ENCODE measurements at places on chromosomes 3 and 15.

DNA sequence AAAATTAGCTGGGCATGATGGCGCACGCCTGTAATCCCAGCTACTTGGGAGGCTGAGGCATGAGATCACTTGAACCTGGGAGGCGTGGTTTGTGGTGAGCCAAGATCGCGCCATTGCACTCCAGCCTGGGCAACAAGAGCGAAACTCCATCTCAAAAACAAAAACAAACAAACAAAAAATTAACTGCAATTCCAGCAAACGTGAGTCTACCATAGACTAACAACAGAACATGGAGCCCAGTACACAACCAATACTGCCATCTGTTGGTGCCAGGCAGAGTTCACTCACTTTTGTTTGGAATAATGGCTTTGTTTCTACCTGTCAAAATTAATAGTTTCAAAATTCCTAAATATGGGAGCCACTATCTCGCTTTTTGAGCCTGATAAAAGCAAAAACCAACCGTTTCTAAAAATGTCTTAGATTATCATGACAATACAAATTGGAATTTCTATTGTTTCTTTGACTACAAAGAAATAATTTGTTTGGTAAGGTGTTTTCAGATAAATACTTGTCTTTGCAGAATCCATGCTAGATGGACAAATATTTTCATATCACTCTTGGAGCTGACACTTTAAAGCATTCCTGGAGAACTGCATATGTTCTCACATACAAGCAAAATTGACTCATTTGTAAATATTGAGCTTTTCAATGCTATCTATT lies 45.0 kb downstream of the GPR176 start:
- DNase-seq = no peak

GRCh38 chr3:196273655-196274054 lies 13.9 kb downstream of the PCYT1A start:
- no peak for DNase-seq

- peak; percentile 27 for DNase-seq
These were observed 26.6 kb downstream of the CA12 start for GRCh38 chr15:63354821-63355650.

DNA sequence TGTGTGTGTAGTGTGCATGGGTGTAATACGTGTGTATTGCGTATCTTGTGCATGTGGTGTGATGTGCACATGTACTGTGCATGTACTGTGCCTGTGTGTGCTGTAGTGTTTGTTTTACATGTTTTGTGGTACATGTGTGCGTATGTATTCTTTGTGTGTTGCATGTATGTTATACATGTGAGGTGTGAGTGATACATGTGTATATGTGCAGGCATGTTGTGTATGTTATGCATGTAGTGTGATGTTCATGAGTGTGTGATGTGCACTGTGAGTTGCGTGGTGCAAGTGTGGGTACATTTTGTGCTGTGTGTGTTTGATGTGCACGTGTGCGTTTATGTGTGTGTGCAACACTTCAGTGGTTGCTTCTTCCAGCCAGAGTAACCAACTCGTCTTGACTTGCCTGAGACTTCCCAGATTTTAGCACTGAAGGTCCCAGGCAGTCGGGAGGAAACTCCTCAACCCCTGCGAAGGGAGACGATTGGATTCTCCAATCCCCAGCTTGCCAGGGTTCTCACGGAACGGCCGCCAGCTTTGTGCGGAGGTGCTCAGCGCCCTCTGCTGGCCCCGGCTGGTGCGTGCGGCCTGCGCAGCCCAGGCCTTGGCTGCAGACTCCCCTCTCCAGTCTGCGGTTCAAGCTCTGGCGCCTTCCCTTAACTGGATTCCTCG lies 3.6 kb downstream of the GALNT15 start:
- DNase-seq = peak; percentile 88

- no peak for DNase-seq
These were observed 19.1 kb downstream of the PAQR9 start for GRCh38 chr3:142944342-142944741.

DNA sequence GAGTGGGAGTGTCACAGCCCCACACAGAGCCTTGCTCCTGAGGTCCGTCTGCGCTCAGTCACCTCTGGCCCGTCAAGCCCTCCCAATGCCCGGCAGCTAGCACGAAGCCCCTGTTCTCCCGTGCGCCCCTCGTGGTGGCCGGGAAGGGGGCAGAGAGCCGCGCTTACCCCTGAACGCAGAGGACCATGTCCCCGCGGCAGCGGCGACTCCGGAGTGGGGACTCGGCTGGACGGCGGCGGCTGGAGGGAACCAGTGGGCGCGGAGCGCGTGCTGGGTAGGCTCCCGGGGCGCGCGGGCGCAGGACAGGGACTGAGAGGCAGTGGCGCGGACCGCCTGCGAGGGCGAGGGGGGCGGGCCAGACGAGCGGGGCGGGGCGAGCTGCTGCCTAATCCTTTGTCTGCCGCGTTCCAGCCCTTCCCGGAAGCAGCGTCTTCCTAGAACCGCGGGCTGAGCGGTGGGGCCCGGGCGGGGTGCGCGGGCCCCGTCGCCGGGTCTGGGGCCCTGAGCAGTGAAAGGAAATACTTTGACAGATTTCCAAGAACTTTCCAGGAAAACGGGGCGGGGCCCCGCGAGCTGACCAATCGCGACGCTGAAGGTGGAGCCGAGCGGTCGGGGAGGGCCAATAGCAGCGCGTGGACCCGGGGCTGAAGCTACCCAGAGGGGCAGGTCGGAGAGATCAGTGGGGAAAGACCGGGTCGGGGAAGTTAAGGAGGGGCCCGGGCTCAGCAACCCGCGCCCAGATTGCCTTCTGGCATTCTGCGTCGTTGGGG lies at the start of gene CISH:
TSS of gene CISH (minus strand) at position 311 of the 770 bp plus-strand sequence. CDS start at position 187, 124 bp downstream.
- DNase-seq = peak; percentile 93

DNA sequence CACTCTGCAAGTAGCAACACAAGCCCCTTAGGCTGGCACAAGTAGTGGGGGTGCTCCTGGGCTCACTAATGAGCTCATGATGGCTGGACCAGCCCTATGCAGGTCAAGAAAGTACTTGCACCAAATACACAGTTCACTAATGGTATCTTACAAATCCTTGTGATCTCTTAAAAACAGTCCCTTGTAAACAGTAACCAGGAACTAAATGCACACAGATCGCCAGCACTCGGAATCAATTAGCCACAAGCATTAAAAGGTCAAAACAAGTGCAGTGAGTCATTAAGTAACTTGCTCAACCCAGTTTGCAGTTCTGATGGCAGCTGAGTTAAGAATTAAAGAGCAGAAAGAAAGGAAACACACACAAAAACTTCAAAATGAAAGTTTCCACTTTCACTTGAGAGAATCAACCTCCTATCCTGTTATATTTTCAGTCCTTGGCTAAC lies 43.2 kb downstream of the ARHGEF3 start:
- DNase-seq = no peak

DNA sequence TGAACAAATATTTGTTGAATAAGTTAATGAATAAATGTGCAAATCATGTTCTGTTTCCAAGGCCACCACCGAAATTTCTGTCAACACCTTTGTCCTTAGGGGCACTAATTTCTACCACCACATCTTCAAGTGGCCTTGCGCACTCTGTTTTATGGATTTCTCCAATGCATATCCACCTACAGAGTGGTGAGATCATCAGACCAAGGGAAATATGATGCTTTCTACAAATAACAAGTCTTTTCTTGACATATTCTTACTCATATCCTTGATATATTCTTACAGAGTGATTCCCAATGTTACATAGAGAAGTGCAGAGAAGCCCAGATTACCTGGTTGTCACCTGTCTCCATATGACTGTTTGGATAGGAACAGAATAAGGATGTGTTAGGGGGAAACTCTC lies 36.1 kb upstream of the TMCO5A start:
- DNase-seq = no peak

DNA sequence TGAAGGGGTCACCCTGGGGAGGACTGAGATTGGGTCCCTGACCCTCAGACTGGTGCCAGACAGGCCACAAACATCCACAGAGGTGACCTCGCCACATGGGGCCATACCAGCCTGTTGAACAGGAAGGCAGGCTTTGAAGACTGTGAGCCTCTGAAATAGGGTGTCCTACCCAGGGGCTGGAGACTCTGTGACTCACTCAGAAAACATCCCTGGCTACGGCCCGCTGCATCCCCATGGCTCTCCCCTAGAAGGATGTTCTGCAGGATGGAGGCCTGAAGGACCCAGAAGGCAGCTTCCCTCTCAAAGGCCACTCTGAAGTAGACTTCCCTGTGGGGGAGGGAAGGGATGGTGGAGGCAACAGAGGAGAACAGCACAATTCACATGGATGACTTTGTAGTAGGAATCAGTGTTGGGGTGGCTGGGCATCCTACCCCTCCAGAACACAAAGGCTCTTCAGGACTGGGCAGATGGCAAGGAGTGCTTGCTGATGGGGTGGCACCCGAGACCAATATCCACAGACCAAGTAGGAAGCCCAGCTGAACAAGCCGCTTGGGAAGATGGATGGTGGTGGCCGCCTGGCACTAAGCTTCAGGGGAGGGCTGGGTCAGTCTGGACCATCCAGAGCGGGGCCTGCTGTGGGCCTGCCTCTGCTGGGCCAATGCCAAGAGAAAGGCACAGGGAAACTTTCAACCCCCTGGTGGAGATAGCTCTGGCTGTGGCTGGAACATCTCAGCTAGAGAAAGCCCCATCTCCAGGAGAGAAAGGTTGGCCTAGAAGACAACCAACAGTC lies 37.6 kb upstream of the DUSP7 start:
- no peak for DNase-seq

DNA sequence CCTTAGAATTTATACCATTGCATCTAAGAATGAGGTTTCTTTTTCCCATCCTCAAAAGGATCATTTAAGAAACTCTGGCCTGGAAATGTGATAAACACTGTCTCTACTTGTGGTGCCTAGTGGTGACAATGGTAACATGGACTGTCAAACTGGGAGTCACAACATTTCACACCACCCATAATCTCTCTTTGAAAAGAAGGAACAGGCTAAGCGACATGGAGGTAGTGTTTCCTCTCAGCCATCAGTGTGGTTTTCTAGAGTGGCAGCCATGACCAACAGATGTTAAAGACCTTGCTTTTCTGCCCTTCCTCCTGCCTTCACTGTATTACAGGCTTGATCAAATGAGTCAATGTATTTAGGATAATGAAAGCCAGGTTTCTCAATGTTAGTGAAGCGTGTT lies 283.1 kb upstream of the STAC start:
- no peak for DNase-seq

DNA sequence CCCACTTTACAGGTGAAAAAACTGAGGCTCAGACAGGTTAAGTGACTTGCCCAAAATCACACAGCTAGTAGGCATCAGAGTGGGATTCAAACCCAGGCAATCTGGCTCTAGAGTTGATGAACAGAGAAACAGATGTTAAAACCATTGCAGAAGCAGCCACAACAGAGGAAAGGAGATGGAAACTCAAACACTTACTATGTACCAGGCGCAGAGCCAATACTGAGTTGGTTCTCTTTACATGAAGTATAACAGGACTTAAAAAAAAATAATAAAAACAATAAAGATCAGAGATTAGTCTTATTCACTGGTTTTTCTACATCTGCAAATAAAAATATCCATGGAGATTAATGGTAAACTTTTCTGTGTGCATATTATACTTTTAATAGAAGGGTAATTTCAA lies 84.9 kb upstream of the SPATA12 start:
- no peak for DNase-seq

- DNase-seq = no peak
These were observed 66.0 kb downstream of the DNAJB8 start for GRCh38 chr3:128400671-128401070.

DNA sequence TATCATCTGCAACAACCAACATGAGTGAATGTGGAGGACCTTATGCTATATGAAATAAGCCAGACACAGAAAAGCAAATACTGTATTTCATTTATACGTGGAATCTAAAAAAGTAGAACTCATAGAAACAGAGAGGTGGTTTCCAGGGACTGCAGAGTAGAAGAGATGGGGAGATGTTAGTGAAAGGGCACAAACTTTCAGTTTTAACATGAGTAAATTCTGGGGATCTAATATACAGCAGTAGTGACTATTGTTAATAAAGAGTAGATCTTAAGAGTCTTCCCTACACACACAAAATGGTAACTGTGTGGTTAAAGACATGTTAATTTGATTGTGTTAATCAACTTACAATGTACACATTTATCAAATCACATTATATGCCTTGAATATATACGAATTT lies 20.9 kb upstream of the MELTF start:
- no peak for DNase-seq

- no peak for DNase-seq
These were observed 90.5 kb upstream of the MYRIP start for GRCh38 chr3:39718674-39719595.

DNA sequence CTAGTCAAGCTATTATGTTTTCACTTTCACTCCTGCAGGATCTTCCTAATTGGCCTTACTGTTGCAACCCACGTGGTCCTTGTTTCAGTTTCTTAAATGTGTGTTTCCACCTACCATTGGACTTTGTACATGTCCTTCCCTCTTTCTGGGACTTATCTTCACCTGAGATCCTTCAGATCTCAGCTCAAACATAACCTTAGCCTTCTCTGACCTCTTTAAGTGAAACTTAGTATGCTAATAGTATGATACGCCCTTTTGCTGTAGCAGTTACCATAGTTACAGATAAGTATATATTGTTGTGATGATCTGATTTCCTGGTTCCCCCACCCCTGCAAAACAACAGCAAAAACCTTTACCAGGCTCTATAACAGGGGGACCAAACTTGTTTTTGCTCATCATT lies 35.2 kb downstream of the U2SURP start:
- DNase-seq = no peak

DNA sequence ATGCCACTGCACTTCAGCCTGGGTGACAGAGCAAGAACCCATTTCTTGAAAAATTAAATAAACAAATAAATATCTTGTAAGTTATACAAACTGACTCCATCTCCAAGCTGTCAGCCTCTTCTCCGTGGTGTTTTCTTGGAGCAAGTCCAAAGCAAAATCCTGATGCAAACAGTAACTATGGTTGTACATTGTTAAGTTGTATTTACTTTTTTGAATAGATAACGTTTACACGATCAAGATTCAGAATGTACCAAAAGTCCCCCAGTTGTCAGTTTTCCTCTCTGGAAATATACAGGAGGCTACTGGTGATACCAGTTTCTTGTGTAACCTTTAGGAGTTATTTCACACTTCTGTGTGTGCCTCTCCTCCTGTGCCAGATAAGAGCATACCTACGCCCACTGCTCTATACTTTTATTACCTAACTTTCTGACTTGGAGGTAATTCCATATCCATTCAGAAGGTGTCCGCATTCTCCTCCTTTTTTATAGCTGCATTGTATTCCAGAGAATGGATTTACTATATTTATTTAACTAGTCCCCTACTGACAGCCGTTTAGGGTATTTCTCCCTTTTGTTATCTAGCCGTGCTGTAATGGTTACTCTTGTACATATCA lies 14.2 kb downstream of the CMTM7 start:
- no peak for DNase-seq

GRCh38 chr15:95990833-95991232 lies 339.7 kb upstream of the NR2F2 start:
- no peak for DNase-seq

Measured in HuH-7.5 (cell line).